Posterior vena cava (tissue), 2 donors: ENCODE measurements at places on chromosomes 3 and 15. TPM values are rescaled to one million over a fixed set of nuclear protein-coding genes. Genes with fewer than 3 reads are reported as not detected.

CLEC3B gene
- total RNA-seq, result 50.0 TPM

DNA sequence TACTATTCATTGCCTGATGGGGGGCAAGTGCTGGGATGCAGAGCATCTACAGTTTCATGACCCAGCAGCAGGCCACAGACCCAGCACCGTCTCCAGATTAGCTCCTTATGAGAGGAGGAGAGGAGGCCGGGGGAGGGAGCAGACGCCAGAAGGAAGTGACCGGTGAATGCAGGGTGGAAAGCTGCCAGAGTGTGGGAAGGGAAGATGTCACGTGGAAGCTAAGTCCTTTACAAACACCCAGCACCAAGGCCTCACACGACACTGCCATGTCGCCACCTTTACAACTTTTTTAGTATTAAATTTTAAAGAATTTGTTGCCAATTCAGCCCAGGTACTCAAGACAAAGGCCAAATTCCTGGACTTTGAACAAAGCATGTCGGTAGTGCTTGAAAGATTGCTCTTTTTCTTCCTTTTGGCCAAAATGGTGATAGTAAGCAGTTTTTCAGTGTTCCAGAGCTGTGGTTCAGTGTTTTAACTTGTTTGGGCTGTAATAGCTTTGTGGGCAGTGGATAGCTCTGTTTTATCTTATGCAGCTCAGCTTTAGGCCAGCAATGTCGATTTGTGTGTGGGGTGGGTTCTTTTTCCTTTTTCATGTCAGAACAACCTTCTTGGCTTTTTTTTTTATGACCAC, 58.2 kb downstream of the ZBTB38 start:
- DNase-seq, result peak; percentile 91

DNA sequence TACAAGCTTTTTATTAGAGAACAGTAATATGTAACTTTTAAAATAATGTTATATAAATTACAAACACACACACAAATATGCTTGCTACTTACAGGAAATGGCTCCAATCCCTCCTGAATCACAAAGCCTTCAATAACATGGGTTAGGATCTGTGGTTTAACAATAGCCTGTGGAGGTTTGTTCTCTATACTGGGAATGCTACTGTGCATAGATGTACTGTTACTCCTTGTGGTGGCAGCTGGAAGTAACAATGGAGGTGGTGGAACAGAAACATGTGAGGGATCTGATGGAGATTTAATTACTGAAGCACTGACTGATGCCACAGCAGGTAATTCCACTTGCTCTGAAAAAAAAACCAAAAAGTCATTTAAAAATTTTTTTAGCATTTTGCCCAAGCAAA, 64.4 kb downstream of the PHC3 start:
- DNase-seq, result no peak

DNA sequence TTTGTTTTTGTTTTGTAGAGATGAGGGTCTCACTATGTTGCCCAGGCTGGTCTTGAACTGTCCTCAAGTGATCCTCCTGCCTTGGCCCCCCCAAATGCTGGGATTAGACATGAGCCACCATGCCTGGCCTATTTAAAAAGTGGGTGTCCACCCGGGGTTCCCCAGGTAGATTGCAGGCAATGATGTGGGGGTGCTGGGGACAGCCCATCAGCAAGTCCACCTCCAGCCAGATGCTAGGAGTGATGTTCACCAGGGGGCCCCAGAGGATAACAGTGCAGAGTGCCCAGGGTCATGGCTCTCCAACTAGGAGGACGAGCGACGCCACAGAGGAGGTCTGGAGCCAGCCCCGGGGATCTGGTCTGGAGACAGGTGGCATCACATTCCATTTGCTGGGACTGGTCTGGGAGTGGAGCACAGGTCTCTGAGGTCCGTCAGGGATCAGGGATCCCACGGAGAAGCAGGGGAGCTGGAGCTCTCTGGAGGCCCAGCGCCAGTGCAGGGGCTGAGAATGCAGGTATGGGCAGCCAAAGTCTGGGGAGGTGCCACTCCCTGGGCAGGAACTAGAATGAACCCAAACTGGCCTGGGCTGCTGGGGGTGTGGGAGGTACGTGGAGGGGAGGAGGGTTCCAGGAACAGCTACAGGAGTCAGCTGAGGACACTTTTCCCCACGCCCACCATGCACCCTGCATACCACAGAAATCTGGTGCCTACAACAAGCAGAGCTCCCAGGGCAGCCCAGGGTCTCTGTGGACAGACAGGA, 51.2 kb upstream of the PCSK6 start:
- DNase-seq, result no peak

DNA sequence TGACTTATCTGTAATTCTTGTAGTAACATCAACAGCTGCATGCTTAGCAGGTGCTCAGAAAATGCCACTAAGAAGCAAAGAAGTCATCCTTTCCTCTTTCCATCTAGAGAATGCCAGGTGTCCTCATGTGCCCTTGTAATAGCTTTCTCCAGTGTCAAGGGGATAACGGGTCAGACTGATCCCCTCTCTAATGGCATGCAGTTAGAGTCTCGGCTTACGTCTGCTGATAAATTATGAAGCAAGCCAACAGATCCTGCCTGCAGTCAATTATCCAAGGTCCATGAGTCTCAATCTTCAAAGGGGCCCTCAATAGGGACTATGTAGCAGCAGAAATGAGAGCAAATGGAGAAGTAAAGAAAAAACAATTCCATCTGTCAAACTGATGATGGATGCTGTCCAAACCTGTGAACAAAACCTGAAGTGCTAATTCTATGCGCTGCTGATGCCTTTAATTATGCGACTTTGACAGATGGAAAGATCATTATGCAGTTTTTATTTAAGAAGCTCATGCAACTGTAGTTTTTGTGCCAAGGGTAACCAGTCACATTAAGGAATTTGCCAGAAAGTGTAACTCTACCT, 162.8 kb upstream of the PEX5L start:
- DNase-seq, result no peak

DNA sequence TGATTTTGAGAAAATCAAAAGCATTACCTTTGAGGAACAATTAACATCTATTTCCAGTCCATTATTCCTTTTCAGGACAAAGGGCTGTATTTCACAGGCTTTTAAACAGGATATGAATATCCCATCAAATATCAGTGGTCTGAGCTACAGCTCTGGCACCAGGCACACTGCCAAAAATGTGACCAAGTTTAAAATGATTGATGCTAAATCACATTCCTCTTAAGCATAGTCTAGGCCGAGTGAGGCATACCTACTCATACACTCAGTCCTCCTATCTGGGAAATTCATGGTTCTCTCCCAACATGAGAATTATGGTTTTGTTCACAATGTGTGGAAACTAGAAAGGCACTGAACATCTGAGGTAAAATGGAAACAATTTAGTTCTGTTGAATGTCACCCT, 683.5 kb downstream of the TUSC7 start:
- DNase-seq, result no peak

DNA sequence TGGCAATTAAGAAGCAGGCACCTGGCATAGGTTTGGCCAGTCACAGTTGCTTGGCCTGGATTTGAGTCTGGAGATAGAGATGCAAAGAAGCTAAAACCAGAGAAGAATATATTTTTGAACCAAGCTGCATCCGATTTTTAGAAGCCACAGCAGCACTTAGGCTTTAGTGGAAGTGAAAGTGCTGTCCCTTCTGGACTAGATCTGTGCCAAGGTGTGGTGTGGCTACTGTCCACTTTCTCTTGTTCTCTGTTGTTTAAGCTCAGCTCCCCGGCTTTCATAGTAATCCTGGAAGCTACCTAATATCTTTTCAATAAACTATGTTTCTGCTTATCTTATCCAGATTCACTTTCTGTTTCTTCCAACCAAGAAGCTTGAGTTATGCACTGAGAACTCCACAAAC, 183.4 kb upstream of the THRB start:
- no peak for DNase-seq

GRCh38 chr3:109532257-109533216, 195.2 kb upstream of the DPPA4 start:
- no peak for DNase-seq

SORD gene
- 9.3 TPM for total RNA-seq

GRCh38 chr3:190375246-190375645, 12.7 kb upstream of the CLDN16 start:
- DNase-seq, result no peak

DNA sequence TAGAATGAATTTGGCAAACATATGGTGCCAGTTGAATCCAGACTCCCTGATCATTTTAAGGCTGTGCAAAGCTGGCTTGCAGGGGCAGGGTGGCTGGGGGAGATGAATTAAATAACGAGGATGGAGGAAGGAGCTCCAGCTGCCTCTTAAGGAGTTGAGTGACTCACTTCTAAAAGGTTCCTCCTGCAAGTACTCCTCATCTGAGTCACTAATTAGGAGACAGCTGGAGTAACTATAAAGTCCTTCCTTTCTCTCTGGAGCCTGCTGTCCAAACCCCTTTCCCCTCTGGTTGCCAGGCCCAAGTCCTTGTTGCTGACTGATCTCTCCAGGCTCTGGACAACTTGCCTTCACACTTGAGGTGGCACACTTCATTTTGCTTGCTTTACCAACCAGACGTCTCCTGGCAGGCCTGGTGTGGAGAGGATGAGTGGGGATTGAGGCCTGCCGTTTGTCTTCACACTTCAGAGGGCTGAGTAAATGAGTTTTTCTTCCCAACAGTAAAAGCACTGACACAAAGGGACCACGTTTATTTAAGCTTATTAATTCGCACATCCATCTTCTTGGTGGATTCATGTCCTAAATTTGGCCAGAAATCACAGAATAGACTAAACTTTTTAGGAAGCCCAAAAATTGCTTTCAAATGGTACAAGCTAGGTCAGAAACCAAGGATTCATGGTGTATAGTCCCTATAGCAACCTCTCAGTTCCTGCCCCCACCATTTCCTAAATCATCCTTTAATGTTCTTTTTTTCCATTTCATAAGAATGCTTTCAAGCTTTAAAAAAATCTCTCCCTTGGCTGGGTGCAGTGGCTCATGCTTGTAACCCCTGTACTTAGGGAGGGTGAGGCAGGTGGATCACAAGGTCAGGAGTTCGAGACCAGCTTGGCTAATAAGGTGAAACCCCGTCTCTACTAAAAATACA, 90.5 kb upstream of the MYRIP start:
- DNase-seq, result no peak

DNA sequence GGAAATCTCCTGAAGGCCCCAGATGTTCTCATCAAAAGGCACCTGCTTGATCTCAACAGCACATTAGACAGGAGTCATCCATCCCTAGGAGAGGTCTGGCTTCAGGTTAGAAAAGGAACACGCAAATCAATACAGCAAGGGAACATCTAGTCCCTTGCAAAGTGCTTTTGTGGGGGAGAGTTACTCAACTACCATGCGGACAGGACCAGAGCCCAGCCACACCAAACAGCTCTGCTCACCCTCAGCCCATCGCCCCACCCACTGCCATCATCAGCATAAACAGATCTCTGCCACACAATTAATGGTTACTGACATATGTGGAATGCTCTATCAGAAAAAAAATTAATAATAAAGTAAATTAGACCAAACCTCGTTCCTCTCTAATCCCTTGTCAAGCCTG, 85.6 kb downstream of the MYLK start:
- DNase-seq, result no peak

DNA sequence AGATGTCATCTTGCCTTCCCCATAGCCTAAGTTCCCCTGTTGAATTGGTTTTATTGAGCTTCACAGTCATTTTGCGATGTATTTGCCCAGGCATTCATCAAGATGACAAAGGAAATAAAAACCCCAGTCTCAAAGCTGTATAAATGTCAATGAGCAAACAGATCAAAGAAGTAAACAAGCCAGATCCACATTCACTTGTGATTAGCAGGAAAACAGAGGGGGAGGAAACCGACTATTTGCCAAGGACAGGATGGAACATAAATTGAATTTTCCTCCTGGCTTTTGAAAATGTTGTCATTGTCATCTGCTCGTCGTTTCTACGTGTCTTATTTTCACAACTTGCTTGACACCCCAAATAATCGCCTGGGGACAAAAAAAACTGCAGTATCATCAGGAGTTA, 83.5 kb downstream of the SV2B start:
- no peak for DNase-seq

DNA sequence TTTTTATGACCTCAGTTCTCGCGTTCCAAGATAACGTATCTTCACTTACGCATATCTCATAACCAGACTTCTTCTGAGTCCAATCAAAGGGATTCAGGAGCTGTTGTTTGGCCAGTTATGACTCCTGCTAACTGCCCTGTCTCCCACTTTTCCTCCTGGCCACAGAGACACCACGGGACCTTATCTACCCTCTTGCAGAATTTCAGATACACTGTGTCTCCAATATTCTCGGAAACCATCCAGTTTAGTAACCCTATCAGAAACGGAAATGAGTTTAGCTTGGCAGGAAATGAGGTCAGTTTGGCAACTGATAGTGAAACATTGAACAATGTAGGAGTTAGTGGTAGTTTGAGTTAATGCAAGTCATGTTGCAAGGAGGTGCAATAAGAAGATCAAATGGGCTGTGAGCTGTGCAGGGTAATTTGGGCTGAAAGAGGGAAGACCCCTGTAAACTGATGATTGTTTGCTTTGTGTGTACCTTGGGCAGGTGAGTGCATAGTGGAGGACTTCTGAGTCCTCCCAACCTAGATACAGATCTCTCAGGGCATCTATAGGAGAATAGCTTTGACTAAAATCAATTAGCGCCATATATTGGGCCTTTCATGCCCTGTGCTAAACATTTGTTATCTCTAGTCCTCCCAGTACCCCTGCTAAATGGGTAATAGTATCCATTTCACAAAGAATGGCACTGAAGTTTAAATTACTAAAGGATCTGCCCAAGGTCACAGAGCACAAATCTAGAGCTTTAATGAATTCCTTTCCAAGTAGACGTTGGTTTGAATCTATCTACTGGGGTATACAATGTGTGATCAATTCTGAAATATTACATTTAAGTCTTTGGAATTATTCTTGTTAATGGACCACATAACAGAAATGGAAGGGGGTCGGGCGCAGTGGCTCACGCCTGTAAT, 41.3 kb upstream of the PIK3CB start:
- no peak for DNase-seq

DNA sequence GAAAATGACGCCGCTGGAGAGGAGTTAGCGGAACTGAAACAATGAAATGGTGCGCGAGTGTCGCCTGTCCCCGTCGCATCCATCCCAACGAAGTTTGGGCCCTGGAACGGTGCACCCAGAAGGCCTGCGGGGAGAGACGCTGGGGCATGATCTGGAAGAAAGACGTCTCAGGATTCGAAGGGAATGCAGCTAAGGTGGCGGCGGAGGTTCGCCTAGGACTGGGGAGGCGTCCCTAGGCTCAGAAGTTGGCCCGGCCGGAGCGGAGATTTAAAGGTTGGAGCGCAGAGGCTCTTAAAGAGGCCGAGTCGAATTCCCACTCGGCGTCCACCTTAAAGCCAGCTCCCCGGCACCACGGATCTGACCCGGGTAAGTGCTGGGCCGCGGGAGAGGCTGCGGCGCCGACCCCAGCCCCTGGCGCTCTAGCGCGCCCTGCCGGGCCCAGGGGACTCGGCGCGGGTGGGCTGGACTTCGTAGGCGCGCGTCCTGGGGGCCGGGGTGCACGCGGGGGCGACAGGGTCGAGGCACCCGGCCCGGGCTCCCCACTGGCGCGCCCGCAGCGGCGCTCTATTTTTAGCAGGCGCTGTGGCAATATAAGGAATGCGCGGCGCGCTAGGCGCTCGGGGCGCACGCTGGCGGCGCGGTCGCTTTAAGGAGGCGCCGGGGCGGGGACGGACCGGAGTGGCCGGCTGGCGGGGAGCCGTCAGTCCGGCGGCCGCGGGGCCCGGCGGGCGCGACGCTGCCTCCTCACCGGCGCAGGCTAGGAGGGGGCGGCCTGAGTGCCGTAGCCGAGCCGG, at the start of gene MRAS:
MRAS (plus strand) TSS at position 620 of the 794 bp plus-strand sequence. CDS start 24,305 bp downstream, outside the sequence.
- peak; percentile 93 for DNase-seq

GRCh38 chr3:55297706-55298105, 189.4 kb downstream of the WNT5A start:
- DNase-seq, result no peak

- no peak for DNase-seq
Observed at GRCh38 chr3:50666837-50667236, 7.9 kb upstream of the DOCK3 start.

GRCh38 chr3:78976200-78976599, 791.6 kb downstream of the ROBO1 start:
- DNase-seq, result no peak
